Fibroblast of the conjunctiva (primary cell): ENCODE measurements at places on chromosomes 1 and 21.

DNA sequence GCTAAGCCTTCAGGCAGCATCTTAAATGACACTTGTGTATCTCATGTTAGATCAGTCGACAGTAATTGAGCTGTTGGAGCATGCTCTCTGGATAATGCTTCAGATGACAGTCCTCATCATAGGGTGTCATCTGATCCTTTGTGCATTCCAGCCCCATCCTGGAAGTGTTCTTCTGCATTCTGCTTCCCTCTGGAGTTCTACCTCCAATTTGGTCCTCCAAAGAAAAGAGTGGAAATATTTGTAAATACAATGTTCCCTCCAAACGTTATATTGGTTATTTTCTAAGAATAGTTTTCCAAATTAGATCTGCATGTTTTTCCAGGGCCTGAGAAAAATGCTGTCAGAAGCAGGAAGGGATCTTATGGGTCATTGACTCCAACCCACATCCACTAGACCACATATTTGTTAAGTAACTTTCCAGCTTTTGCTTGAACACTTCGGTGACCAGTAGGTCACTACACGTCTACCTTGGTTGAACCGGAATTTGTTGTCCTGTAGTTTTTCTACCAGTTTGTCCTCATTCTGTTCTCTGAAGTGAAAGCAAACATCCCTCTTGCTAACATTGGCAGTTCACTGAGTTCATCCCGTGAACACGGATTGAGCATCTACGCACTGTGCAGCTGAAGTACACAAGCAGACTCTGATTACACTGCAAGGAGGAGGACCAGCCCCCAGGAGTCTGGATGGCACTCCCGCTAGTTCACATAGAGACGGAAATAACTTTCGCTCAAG lies 136.0 kb downstream of the TLR5 start:
- no peak for DNase-seq

- no peak for DNase-seq
Measured at GRCh38 chr1:4976859-4977440, 322.5 kb downstream of the AJAP1 start.

DNA sequence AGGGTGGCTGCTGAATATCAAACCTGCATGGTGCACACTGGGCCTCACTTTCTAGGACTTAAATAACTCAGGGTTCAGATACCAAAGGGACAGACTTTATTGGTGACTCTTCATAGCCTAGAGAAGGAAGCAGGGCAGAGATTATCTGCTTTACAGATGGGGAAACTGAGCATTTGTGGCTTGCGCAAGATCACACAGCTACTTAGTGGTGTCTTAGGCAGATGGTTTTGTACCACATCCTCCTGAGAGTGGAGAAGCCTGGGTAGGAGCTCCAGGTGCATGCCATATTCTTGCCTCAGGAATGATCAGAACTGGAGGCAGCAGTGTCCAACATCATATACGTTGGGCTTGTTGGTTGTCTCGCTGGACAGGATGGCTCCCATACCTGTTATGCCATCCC lies 6.8 kb upstream of the DPH2 start:
- DNase-seq = no peak

- DNase-seq = no peak
Measured at GRCh38 chr1:219294251-219294650, 120.6 kb downstream of the LYPLAL1 start.

GRCh38 chr1:151511636-151512215 lies 539 bp downstream of the CGN start:
- DNase-seq = no peak

DNA sequence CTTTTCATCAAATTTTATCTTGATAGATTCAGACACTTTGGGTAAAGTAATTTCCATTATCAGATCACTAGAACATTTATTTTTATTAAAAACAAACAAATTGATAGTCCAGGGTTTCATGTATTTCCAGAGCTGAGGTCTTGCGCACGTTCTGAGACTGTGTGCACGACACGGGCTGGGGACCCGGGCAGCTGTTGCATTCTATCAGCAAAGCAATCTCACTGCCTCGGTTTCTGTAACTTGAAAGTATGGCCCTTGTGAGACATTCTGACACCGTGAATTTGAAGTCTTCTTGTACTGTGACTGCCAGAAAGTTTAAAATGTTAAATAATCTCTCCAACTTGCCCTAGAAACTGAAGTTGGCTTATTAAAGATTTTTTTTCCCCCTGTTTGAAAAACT lies 746.9 kb upstream of the ADGRL2 start:
- no peak for DNase-seq

GRCh38 chr1:36320291-36320761 lies 3.1 kb downstream of the EVA1B start:
- no peak for DNase-seq

DNA sequence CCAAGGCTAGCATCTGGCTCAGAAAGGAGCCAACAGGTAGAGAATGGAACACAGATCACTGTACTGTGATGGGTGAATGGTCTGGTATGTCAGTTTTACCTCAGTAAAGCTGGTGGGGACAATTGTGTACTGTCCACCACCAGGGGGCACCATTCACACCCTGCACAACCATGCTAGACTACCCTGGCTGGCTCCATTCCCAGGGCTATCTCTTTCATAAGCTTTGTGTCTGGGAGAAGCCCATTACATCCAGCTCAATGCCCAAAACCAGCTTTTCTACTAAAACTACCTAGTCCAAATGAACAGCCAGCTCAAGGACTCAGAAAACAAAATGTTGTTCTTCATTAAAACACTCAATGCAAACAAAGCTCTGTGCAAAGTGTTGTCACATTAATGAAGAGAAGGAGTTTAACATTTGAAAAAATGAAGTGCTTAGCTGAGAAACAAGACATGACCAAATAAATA lies 62.0 kb upstream of the RASAL2 start:
- peak; percentile 90 for DNase-seq

DNA sequence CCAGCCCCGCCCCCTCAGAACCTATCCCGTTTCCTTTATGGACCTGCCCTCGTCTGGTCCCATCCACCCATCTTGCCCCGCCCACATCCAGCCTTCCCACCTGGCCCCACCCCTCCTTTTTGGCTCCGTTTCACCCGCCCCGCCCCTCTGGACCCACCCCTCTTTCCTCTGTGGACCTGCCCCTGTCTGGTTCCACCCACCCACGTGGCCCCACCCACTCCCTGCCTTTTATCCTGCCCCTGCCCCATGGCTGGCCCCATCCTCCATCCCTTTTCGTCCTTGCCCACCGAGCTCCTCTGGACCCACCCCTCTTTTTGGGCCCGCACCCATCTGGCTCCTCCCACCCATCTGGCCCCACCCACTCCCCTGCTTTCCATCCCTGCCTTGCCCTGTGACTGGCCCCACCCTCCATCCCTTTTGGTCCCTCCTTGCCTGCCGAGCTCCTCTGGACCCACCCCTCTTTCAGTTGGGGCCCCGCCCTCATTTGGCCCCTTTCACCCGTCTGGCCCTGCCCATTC lies 177.3 kb downstream of the CAMTA1 start:
- DNase-seq = no peak

DNA sequence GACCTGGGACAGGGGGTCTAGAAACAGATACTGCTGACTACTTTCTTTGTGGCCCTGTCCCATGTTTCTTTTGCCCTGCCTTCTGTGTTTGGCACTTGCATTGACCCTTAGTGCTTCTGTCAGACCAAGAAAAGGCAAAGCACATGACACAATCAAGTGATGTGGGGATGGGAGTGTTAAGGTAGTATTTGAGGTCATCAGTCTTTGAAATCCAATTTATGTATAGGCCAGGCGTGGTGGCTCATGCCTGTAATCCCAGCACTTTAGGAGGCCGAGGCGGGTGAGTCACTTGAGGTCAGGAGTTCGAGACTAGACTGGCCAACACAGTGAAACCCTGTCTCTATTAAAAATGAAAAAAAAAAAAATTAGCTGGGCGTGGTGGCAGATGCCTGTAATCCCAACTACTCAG lies 26.0 kb downstream of the SERBP1 start:
- DNase-seq = no peak

DNA sequence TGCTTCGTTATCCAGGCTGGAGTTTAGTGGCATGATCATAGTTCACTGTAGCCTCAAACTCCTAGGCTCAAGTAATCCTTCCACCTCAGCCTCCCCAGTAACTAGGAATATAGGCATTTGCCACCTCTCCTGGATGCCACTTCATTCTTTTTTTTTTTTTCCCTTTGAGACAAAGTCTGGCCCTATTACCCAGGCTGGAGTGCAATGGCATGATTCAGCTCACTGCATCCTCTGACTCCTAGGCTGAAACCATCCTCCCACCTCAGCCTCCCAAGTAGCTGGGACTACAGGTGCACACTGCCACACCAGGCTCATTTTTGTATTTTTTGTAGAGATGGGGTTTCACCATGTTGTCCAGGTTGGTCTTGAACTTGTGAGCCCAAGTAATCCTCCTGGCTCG lies 19.3 kb downstream of the OSBPL9 start:
- no peak for DNase-seq

GRCh38 chr21:34956416-34957316 lies 92.4 kb downstream of the RUNX1 start:
- no peak for DNase-seq

DNA sequence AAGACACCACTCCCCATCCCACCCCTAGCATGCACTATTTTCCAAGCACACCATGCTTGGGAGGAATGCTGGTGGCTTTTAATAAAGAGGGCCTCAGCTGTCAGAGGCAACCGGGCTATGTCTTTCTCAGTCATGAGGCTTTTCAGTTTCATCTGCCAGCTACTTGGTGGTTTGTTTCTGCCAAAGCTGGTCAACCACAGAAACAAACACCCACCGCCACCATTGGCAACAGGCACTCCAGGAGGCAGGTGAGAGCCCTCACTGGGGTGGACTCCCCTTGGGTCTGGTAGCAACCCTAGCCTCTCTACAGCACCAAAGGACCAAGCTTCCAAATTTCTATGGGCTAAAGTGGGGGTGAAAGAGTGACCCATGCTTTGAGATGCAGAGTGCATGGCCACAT lies 54.3 kb upstream of the CD1D start:
- DNase-seq = no peak

DNA sequence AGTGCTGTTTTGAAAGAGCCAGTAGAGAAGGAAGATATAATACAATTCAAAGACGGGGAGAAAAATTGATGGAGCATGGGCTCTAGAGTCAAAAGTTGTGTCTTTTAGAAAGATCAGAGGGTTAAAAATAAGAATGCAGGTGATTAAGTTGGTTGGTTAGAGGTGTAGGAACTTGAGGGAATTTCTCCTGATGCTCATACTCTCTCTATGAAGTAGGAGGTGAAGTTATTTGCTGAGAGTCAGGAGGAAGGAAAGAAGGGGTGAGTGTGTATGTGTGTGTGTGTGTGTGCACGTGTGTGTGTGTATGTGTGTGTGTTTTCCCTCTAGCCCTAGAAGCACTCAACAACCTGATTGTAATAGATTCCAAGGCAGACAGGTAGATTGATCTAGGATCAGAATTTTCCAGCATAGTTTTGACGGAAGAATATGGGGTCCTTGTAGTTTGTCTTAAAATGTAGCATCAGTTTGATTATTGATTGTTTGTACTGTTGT lies 88.3 kb upstream of the MACF1 start:
- DNase-seq = no peak

- DNase-seq = no peak
Measured at GRCh38 chr1:185244015-185244747, 72.9 kb downstream of the IVNS1ABP start.

DNA sequence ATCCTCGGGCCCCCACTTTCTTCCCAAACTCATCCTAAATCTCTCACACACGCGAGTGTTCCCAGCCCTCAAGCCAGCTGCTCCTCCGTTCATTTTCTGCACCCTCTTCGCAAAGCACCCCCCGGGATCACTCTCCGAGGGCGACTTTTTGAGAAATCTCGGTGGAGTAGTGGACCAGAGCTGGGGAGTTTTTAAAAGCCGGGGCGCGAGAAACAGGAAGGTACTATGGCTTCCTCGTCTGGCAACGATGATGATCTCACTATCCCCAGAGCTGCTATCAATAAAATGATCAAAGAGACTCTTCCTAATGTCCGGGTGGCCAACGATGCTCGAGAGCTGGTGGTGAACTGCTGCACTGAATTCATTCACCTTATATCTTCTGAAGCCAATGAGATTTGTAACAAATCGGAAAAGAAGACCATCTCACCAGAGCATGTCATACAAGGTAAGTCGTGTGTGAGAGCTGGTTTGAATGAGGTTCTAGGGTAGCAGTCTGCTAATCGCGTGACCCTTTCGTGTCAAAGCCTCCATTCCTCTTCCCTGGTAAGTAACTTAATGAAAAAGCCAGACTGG lies 800 bp downstream of the DR1 start:
- no peak for DNase-seq

DNA sequence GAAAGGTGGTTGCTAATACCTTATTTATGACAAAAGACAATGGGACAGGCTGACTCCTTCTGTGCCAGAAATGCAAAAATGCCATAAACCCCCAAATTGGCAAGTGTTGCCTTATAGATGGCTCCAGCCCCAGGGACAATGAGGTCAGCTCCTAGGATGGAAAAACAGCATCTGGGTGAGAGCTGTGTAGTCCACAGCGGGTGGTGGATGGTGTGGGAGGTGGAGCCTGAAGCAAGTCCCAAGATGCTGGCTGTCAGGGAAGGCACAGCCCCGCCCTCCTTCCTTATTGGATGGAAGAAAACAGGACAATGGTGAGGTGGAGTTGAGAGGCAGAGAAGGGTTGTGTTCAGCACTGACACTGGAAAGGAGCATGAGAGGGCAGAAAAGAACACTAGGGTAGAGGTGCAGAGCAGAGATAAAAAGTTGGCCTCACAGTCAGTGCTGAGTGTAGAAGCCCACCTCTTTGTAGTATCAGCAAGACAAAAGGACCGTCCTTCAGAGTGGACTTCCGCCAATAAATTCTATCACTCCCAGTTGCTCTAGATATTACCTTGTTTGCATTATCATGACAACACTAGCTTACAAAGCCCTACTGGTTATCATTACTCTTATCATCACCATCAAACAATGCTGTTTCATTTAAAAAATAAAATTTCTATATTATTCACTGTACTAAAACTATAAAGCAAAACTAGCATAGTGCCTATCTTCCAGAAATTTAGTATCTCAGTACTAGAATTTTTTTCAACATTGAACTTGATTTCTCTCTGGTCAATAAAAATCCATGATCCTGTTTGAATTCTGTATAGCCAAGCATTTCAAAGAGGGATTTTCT lies 3.7 kb upstream of the SDE2 start:
- no peak for DNase-seq

DNA sequence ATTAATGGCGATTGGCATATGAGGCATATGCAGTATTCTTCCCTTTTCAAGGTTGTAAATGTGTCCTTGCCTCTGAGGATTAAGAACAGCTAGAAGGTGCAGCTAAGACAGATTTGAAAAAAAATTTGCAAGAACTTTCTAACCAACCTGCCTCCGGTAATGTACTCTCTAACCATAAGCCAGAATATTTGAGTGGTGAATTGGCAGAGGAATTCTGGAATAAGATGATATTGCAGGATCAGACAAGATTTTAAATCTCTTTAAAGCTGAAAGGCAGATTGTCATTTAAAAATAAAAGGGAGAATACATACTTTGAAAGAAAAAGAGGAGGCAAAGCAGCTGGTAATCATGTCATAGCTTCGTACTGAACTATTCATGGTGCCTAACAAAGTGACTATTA lies 29.2 kb downstream of the MROH9 start:
- DNase-seq = no peak
